ENCODE measurements at places on chromosomes 5 and 9.

- DNase-seq = no peak
Measured at GRCh38 chr5:123537845-123538244, 25.9 kb downstream of the CSNK1G3 start.

DNA sequence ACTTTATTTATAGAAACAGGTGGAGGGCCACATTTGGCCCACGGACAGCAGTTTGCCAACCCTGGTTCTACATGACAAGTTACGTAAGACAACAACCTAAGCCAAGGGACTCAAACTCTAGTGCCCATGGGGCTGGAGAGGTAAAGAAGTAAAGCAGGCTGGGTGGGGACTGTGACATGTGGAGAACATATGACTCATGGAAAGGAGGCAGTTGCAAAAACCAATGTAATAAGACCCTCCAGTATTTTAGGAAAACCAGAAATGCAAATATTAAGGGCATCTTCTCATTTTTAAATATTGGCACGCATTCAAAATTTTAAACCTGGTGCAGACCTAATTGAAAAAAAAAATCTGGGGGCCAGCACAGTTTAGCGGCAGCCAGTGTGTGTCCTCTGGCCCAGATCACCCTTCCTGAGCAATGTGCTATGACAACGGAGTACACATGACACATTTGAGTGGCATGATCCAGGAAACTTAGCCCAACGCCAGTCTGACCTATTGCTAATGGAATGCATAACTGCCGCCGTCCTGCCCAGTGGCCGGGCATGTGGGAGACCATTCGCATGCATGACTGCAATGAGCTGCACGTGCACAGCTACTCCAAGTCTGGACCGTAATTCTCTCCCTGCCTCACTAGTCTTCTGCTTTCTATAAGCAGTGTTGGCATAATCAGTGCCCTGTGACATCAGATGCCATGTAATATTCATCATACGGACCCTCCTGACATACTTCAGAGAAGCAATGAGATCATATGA, 97.2 kb downstream of the SH3TC2 start:
- no peak for DNase-seq

GRCh38 chr5:170353011-170353761, 36.0 kb downstream of the KCNMB1 start:
- no peak for DNase-seq

DNA sequence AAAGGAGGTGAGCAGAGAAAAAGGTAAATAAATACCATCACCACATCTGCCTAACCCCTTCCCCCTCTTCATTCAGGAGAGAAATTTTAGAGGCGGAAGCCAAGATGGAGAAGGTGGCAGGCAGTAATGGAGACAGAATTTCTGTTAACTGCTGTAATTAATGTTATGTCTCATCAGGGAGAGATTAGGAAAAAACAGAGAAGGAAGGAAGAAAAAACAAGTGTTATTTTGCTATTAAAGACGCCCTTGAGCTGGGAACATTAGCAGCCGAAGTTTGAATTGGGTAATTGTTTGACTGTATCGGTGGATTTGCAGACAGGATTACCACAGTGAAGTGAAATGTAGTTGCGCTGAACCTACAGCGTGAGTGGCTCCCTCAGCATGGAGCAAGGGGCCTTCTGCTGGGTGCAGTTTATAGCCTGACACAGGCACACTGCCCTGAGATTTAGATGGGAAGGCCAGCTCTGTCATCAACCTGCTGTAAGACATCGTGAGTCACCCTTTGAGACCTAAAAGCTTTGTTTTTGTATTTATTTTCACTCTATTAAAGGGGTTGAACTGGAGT, 136.3 kb downstream of the ASTN2 start:
- no peak for DNase-seq

- no peak for DNase-seq
Measured at GRCh38 chr5:76807296-76807695, 11.5 kb upstream of the F2RL1 start.

DNA sequence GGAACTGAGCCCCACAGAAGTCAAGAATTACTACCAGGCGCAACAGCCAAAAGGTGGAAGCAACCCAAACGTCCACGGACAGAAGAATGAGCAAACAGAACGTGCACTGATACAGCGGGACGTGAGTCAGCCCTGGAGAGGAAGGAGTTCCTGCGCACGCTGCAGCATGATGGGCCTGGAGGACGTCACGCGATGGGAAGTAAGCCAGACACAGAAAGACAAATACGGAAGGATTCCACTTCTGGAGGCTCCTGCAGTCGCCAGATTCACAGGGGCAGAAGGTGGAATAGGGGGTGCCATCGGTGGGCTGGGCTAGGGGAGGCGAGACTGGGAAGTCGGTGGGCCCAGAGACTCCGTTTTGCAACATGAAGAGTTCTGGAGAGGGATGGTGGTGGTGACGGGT, 80.3 kb upstream of the PHYKPL start:
- DNase-seq = no peak

DNA sequence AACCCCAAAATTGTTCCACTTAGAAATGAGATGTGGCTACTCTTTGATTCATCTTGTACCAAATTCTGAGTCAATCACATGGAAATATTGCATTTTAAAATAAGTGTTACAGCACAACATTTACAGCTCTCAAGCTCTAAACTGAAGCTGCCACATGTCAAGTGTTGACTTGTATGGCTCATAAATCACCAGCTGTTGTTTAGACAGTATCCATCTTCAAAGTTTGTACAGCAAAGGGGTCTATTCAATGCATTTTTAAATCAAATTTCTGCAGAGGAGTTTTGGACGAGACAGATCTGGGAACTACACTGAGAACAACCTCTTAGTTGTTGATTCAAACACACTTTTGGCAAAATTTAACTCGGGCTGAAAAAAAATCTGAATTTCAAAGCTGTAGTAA, 31.4 kb downstream of the CHSY3 start:
- DNase-seq = no peak

All from activated CD8-positive, alpha-beta memory T cell treated with anti-CD3 and anti-CD28 coated beads for 1 hour (primary cell).